ENCODE measurements at places on chromosomes 3 and 15.

DNA sequence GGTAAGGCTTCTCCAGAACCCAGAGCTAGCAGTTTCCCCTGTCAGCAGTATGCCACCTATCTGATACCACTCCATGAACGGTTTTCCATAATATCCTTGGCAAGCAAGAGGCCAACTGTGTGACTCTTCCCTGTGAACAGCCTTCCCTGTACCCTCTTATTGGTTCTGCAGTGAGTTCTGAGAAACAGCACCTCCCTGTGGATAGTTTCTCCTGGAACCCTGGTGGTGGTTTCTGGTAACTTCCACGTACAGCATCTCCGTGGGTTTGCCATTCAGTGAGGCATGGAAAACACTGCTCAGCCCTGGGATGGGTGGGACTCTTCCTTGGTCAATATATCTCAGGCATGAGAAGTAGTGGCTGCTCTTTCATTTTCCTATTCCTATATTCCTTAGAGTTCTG lies 19.4 kb upstream of the SERPINI2 start:
- no peak for DNase-seq

GRCh38 chr3:131363275-131363674 lies 18.3 kb upstream of the NUDT16 start:
- no peak for DNase-seq

GRCh38 chr3:29185706-29186105 lies 95.2 kb upstream of the RBMS3 start:
- DNase-seq = no peak

GRCh38 chr3:152522036-152522435 lies 253.3 kb downstream of the MBNL1 start:
- DNase-seq = no peak

DNA sequence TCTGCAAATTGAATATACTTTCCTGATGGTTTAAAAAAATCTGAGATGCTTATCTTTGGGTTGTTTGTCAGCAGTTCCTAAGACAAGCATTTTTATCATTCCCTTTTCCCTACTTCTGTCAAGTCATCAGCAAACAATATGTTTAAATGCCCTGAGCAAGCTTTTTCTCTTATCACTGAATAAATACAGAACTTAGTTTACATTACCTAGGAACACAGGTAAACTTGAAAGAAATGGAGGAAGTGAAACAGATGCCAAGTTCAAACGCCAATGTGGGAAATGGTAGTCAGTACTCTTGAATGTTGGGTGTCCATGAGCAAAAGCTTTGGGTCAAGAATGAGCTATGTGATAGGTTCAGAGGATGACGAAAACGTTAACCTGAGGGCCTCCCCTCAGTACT lies 17.2 kb upstream of the TCAIM start:
- no peak for DNase-seq

DNA sequence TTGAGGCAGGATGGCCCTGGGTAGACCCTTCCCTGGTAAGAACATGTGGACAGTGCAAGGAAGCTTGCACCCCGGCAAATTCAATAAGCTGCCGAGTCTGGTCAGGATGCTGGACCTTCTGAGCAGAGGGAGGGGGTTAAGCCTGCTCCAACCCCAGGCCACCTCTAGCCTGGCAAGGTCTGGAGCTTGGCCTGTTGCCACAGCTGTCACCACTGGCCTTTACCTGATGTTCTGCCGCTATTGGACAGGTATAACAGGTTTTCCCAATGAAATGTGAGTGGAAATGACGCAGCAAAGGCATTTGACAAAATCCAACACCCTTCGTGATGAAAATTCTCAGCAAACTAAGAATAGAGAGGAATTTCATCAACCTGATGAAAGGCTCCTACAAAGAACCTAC lies 699 bp upstream of the MESP1 start:
- DNase-seq = no peak

DNA sequence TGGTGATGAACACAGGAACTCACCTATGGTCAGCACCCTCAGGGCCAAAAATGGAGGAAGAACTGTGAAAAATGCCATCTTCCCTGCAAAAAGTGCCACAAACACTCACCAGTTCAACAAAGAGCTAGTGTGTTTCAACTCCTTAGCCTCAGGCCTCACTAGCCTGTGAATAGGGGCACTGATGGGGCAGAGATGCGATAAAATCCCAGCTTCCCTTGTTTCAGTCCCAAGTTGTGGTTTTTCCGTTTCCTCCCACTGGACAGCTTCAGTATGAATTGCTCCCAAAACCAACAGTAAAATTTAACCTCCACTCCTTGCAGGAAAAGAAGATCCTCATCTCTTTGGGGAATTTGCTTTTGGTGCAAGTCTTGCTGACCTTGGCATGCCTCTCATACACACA lies 117.4 kb upstream of the ADAMTS9 start:
- no peak for DNase-seq

All from activated CD4-positive, CD25-positive, alpha-beta regulatory T cell treated with anti-CD3 and anti-CD28 coated beads, Interleukin-2, amount 50 U/mL, for 16 hours (primary cell).